ENCODE measurements at places on chromosomes 11 and 22.
A peak's percentile ranks its signal among the peaks of the same experiment; 100 is the strongest.

DNA sequence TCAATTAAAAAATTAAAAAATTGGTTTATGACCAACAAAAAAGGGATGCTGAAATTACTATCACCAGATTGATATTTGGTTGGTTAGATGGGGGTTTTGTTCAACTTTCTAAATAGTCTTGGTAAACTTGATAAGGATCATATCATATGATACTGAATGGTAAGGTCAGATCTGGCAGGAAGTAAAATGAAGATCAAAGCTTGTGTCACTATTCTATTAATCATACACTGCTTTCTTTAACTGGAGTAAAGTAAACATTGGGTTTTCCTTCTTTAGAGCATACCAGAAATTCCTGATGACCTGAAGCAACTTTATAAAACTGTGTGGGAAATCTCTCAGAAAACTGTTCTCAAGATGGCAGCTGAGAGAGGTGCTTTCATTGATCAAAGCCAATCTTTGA is 40.2 kb downstream of the RRM1 start:
- DNase-seq = peak; percentile 6

- DNase-seq = no peak
These were observed 6.8 kb upstream of the CTR9 start for GRCh38 chr11:10744206-10744605.

- no peak for DNase-seq
These were observed 107.3 kb downstream of the XKR3 start for GRCh38 chr22:16717699-16718558.

DNA sequence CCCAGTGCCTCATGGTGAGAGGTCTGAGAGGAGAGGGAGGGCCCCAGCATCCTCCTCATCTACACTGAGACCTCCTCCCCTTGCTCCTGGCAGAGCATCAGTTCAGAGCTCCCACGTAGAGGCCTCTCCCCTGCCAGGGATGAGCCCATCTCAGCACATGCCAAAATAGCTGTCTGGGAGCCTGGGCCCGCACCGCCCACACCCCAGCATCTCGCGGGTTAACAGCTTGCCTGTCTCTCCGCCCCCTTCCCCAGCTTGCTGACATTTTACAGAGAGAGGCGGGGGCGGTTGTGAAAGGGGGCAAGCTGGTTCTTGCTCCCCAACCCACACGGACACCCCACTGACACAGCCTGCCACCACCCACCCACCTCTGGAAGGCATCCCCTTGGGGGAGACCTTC is 6.4 kb downstream of the DGKZ start:
- DNase-seq = no peak

Measured in AG04450 (cell line).